ENCODE measurements at places on chromosomes 2 and 18.

GRCh38 chr2:38815936-38816335 is 37.9 kb downstream of the GEMIN6 start:
- no peak for DNase-seq

DNA sequence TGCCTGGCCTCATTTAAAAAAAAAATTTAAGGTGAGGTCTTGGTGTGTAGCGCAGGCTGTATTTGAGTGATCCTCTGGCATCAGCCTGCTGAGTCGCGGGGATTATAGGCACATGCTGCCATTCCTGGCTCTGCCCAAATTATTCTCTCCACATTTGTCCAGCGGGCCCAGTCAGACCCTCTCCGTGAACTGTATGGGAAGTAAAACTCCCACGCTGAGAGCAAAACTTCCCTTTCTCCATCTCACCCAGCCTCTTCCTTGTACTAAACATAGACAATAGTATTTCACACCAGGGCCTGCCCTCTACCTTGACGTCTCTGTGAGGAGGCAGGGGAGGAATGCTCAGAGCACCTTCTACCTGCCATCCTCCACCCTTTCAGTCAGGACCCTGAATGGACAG is 37.0 kb downstream of the EIF4E2 start:
- no peak for DNase-seq

- DNase-seq, result no peak
Measured at GRCh38 chr2:173254659-173255058, 100.0 kb upstream of the CDCA7 start.

- DNase-seq, result no peak
Measured at GRCh38 chr2:11537951-11538350, 4.1 kb downstream of the GREB1 start.

- no peak for DNase-seq
Measured at GRCh38 chr2:7456762-7457161, 539.5 kb downstream of the RNF144A start.

- peak; percentile 44 for DNase-seq
Measured at GRCh38 chr2:109254174-109254904, 125.3 kb downstream of the SH3RF3 start.

GRCh38 chr2:19256121-19256601 is 102.3 kb downstream of the OSR1 start:
- no peak for DNase-seq

GRCh38 chr2:146004462-146004861 is 1484.5 kb upstream of the ZEB2 start:
- DNase-seq, result no peak
